AG08396 (cell line): ENCODE measurements at places on chromosomes 4 and X.

GRCh38 chrX:3346501-3347259 lies at the start of gene MXRA5:
TSS of gene MXRA5 (minus strand) at chrX:3346652. CDS start at chrX:3343833, 2,819 bp downstream.
- DNase-seq = peak; percentile 13

DNA sequence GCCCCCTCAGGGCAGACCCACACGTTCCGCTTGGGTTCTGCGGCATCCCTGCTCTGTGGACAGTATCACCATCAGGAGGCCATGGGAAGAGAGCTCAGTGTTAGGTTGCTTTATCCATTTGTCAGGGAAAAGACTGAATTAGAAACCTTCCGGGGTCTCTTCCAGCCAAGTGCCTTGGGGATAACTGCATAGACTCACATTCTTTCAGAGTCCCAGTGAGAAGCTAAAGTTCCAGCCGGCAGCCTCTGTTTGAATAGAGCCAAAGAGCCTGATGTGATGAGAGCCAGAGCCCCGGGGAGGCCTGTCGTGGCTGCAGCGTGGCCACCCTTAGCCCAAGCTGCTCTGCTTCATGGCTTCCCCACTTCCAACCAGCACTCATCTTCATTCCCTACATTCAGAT lies 85.2 kb downstream of the FHDC1 start:
- DNase-seq = no peak

DNA sequence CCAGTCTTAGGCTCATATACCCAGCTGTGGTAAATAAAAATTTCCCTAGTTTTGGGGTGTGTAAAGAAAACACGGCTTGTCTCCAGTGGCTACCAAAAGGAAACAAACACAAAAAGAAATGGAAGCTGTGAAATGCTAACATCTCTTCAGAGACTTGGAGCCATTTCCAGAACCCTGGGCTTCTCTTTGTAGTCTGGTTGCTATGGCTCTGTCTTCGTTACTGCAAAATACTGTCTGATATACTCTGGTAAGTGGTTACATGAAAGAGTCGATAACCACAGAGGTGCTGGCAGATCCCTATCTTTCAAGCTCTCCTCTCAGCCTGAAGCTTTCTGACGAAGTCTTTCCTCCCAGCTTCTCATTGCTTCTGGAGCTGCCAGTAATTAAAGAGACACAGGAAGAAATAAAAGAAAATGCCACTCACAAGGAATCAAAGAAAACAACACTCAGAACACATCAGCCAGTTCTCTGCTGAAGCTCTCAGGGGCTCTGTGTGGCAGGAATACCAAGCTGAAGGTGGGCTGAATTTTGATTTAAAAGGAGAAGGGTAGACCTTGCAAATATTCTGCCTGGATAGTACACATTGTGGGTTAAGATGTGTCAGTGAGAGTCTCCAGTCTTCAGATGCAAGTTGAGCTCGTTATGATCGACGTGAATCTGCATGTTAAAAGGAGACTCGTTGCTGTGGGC lies 107.6 kb upstream of the FAM9C start:
- DNase-seq = peak; percentile 18

DNA sequence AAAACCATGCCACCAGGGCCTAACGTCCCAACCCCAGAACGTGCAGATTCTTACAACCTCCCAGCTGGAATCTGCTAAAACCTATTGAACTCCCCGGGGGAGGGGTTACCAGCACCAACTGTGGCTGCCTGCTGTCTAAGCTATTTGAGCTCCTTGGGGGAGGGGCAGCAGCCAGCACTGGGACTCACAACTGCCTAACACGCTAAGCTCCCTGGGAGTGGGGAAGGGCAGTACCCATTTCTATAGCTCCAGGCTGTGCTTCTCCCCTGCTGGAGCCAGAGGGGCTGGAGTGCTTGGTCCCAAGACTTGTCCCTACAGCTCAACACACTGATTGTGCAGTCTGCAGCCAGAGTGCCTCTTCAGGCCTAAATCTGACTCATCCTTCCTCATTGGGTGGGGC lies 459.8 kb upstream of the FGF16 start:
- no peak for DNase-seq

GRCh38 chr4:39732728-39733127 lies 34.8 kb downstream of the UBE2K start:
- peak; percentile 49 for DNase-seq

DNA sequence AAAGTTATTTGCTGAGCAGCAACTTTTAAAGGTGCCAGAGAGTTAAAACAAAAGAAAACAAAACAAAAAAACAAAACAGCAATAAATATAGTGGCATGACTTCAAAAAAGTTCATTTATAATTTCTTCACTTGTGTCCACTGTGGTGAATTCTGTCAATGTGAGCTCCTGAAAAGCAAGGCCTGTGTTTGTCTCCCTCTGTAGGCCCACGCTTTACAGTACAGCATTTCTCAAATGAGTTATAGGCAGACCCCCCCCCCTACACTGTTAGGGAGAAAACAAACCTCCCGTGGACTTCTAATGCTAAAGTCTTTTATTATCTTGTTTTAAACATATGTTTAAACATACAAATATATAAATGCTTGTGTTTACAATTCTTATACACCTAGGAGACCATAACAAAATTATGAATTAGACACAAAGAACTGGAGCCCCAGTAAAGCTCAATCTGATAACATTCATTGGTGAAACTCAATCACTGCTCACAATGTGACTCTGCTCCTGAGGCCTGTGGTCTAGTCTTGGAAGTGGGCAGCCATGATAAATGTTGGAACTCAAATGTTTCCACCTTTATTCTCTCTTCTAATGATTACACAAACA lies 47.0 kb upstream of the SCOC start:
- DNase-seq = peak; percentile 55

GRCh38 chr4:8760561-8760960 lies 111.1 kb downstream of the HMX1 start:
- DNase-seq = no peak

DNA sequence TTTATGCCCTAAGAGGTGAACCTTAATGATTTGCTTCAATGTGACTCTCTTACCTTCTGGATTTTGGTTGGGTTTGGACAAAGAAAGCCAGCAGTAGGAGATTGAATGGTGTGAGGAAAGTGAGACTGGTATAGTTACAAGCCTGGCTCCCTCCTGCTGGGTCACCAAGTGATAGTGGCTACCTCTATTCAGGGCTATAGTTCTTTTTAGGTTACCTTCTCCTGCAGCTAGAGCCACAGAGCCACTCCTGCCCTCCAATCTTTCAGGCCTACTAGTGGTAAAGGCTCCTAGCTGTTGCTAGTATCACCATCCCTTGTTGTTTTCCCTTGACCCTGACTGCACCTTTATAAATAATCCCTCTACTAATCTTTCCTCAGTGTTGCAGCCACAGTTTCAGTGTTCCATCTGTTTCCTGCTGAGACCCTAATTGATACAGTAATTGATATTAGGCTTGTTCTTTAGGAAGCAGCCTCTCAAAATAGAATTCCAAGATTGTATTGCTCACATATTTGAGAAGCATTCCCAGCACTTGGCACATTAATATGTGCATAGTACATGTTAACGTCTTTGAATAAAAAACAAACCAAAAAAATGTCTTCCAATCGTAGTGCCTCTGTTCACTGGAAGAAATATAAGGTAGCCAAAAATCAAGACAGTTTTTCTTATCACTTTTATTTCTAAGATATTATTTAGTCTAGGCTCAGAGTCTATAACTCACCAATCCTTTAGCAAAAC lies 82.3 kb downstream of the SRPX start:
- no peak for DNase-seq

DNA sequence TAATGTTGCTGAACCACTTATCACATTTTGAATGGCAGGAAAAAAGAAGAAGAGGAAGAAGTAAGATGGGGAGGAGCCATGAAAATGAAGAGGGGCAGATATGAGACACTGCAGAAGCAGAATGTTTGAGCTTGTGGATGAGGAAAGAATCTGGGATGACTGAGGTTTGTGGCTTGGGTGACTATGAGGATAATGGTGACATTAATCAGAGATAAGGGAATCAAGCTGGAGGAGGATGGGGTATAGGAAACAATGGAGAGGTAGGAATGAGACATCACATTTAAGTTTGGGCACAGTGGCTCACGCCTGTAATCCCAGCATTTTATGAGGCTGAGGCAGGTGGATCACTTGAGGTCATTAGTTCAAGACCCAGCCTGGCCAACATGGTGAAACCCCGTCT lies 19.1 kb upstream of the PHF8 start:
- DNase-seq = no peak

DNA sequence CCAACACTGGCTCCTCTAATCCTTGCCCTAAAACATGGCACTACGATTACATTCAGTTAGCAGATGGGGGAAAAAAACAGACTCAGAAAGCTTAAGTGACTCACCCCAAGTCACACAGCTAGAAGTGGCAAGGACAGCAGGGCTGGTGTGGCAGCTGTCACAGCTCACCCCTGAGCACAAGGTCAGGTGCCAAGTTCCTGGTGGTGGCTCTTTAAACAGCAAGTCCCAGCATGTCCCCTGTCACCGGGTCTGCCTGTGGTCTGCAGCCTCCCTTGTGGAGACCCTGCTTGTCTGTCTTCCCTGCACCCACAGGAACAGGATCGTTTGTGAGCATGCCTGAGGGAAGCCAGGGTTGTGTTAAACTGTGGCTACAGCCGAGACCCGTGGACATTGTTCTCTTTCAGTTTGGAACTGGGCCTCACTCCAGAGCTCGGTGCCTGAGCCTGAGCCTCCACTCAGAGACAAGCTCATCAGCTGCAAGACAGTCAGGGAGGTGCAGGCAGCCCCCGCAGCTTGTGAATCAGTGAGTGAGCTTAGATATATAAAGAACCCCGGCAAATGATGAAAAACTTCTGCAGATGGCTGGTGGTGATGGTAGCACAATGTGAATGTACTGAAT lies 260.8 kb downstream of the BCOR start:
- DNase-seq = no peak

- no peak for DNase-seq
Measured at GRCh38 chrX:12719837-12720236, 71.4 kb upstream of the PRPS2 start.

DNA sequence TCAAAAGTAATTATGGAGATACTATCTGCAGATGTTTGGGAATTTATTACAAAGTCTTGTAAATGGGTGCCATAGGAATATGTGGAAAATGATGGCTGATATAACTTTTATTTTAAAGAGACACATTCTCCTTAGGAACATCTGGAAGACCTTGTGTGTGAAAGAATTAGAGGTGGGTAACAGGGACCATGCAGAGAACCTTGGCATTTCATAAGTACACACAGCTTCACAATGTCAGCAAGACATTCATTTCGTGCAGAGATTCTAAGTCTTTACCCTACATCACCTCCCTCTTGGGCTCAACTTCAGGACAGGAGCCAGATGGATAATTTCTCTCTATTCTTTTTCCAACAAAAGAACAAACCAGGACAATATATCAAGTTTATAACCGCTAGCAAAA lies 458.1 kb upstream of the INTU start:
- DNase-seq = no peak

DNA sequence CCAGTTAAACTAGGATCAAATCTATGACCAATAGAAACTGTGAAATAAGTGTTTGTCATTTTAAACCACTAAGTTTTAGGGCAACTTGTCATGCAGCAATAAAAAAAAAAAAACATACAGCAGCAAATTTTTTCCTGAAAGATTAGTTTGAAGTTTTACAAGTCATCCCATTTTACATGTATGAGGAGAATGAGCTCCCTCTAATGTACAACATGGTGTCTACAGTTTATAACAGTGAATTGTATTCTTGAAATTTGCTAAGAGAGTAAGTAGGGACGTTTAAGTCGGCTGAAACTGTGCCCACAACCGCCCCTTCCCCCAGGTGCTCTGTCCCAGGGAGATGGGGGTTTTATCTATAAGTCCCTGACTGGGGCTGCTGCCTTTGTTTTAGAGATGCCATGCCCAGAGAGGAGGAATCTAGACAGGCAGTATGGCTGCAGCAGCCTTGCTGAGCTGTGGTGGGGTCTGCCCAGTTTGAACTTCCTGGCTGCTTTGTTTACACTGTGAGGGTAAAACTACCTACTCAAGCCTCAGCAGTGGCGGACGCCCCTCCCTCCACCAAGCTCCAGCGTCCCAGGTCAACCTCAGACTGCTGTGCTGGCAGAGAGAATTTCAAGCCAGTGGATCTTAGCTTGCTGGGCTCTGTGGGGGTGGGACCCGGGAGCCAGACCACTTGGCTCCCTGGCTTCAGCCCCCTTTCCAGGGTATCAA lies 499.3 kb upstream of the CT83 start:
- DNase-seq = no peak

DNA sequence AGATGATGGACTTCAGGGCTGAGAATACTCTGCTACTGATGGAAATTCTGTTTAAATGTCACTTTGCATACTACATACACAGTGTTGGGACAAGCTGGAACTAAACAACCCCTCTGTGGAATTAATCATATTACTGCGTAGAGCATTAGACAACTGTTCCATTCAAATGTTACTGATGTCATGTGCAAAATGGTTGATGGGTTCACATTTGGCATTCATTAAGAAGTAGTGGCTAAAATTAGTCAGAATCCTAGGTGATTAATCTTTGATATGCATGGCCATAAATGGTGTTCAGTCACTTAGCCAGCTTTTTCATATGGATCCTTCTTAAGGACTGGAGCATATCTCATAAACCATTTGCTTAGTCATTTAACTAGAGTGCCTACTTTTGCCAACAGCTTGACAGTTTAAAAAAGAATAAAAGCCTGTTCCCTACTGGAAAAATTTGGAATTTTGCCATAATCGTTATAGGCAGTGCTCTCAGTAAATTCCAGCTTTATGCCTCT lies 105.2 kb downstream of the RNF150 start:
- DNase-seq = peak; percentile 25

DNA sequence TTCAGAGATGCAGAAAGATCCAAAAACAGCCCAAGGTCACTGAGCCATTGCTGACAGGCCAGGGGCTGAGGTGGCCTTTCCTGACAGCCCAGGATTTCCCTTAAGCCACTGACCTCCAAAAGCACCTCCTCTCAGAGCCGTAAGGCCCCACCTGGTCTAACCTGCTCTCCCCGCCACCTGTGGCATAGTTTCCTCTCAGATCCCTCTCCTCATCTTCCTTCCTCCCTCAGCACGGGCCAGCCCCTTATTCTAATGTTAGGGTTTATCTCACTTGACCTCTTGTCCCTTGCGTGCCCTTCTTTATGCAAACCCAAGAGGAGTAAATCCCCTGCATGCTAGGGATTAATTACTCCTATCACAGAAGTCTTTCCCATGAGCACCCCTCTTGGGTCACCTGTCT lies 113.0 kb downstream of the RBM47 start:
- no peak for DNase-seq

GRCh38 chrX:150507251-150507856 lies 61.1 kb upstream of the MTM1 start:
- DNase-seq = no peak

DNA sequence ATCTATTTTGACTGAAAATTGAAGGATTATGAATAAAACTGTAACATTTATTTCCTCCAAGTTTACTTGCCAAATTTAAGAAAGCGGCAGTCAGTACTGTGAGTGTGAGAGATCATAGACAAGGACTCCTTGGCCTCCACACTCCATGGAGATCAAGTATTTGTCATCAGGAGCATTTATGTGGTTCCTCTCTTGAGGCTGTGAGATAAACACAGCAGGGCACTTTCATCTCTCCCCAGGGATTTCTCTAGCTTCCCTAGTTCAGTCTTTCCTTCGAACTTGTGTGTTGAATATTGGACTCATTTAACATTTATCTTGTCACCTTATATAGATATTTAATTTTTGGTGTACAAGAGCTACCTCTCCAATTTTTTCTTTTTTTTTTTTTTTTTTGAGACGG lies 40.8 kb downstream of the PDE5A start:
- no peak for DNase-seq
